Hypothalamus (tissue), 51 donors: ENCODE measurements at places on chromosomes 4 and X.
A peak's percentile ranks its signal among the peaks of the same experiment; 100 is the strongest.

DNA sequence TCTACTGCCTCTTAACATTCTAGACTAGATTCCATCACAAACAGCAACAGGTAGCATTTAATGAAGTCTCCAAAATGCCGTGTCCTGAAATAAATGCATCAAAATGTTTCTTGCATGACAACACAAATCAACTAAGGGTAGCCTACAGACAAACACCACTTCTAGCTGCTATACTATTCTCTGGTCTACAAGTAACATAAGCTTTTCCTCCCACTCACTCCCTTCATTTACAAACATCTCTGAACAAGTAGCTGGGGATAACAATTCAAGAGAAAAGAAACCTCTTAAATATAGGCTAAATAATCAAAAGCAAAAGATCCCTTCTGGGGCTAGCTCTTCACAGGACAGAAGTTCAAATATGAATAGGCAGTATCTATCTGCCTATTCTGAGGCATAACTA, 20.8 kb downstream of the PPP3CA start:
- DNase-seq = no peak

DNA sequence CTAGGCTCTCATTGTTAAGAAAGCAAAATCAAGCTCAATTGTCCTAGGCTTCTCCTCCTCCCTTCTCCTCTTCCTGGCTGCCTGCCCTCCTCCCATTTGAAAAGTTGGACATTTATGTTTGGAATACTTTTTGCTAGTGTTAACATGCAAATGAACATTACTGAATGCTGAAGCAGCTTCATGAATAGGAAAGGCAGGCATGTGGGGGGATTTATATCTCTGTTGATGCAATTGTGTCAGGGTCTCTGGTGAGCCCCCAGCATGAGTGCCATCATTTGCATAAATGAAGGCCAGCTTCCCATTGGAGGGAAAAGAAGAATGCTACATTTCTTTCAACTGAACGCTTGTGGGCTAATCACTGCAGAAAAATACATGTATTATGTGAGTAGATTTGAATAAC, 160.1 kb upstream of the NDST3 start:
- no peak for DNase-seq

DNA sequence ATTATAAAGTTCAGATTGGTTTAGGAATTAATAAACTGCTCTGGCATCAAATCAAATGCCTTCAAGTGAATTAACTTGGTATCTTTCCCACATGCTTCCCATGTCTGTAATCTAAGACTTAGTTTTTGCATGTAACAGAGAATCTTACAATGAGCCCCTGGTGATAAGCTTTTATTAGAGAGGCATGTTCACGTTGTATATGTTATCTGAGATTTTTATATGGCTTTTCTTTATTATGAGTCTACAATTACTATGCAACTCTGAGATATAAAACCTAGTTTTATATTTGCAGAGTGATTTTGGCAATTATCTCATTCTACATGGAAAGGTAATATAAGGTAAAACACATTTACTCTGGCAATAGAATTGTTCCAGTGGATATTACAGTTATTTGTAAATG, 1578.4 kb upstream of the IGFBP7 start:
- DNase-seq = no peak

GRCh38 chr4:2483237-2483636, 14.3 kb downstream of the RNF4 start:
- no peak for DNase-seq

GRCh38 chrX:107626481-107626880, 1.8 kb upstream of the PRPS1 start:
- no peak for DNase-seq

- DNase-seq = no peak
Observed at GRCh38 chrX:53831662-53832635, 145.4 kb upstream of the HUWE1 start.

DNA sequence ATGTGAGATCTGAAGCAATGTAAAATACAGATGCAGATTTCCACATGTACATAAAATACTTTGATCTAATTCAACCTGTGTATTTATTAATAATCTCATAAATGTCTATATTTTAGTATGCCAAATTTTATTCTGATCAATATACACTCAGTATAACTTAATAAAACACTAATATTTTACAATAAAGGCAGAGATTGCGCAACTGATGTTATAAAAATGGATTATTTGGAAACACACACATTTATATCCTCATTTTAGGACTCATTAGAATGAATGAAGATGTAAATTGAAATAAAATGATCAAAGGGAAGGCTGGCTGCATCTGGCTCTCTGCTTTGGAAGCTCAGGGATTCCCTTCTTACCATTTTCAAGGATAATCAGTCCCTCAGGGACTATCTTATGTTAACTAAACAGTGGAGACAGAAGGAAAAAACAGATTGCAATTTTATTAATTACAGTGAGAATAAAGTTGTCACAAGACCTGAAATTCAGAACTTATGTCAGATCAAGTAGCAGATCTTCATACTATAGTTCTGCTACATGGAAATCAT, 900.9 kb upstream of the EPHA5 start:
- no peak for DNase-seq

DNA sequence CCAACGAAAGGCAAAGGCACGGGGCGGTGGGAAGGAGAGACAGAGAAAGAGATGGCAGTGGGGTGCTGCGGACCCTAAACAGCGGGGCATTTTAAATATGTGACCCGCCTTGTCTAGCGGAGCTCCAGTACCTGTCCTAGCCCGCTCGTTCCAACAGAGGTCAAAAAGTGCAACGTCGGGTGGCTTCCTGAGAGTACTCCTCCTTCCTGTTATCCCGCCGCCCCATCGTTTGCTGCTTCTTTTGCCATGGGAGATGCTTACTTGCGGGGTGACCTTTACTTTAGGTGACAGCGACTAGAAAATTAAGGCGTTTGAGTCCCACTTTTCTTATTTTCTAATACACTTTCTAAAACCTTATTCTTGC, 735 bp downstream of the NRK start:
- DNase-seq = no peak

DNA sequence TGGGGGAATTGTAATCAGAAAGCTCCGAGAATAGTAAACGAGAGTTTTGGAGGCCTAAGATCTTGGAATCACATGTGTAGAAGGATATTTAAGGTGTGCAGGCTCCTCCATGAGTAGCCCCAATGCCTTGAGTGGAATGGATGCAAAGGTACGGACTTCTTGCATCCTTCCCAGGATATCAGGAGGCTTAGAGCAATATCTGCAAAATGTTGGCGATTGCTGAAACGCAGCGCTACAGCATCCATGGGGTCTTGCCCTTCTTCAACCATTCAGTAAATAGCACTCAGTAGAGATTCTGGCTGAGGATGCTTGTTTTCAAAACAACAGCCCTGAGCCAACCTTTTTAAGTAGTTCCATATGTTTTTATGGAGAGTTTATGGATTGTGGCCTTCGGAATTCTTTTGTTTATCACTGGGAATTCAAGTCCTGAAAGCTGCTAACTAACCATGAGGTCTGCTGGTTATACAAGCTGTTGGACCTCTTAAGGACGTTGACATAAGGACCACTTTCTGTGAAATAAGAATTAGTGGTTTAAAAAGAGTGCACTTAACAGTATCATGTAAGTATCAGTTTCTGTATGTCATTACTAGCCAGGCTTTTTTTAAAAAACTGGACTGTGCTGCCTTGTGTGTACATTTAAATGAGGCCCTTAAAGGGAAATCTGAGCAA, 228.8 kb upstream of the PGRMC2 start:
- no peak for DNase-seq

- no peak for DNase-seq
Observed at GRCh38 chrX:113980953-113981352, 602.9 kb upstream of the HTR2C start.

DNA sequence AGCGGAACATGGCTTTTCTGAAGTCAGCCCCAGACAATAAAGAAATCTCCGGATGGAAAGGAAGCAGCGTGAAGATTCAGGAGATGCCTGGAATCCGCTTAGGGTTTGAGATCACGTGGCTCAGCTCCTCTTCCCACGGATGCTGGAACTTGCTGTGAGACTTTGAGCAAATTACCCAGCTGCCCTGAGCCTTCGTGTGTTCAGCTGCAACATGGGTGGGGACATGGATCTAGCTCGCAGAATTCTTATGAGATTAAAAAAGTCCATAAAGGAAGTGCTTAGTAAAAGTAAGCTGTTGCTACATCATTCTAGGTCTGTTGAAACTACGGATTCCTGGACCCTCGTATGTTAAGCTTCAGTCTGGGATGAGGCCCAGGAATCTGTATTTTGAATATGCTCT, 55.7 kb upstream of the STIM2 start:
- DNase-seq = no peak

GRCh38 chrX:77426811-77427210, 20.4 kb upstream of the FGF16 start:
- no peak for DNase-seq

GRCh38 chrX:14266705-14267104, 237.0 kb upstream of the GEMIN8 start:
- no peak for DNase-seq

DNA sequence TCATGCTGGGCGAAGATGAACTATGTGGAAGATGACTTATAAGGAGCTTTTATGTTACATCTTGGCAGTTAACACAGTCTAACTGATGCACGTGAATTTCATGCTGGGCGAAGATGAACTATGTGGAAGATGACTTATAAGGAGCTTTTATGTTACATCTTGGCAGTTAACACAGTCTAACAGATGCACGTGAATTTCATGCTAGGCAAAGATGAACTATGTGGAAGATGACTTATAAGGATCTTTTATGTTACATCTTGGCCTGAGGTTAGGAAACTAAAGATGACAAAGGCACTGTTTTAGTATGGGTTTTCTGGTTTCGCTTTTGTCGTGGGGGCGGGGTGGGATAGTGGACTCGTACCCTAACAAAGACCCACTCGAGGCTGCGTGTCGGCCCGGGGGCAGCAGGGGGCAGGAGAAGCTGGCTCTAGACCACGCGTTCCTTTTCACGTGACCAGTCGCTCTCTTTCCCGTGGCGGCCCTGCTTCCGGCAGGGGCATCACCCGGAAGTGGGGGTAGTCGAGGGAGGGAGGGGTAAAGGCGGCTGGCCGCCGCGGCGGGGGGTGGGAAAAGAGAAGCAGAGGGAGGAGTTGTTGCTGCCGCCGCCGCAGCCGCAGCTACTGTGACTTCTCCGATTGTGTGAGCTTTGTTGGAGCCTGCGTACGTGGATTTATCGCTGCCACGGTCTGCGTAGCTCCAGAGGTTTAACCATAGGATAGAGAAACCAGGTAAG, at the start of gene ATP7A:
TSS of gene ATP7A (plus strand) at position 586 of the 733 bp plus-strand sequence. CDS start 60,949 bp downstream, outside the sequence.
- peak; percentile 82 for DNase-seq

- no peak for DNase-seq
Observed at GRCh38 chr4:39062770-39063097, 702 bp downstream of the KLHL5 start.

- DNase-seq = no peak
Observed at GRCh38 chr4:68797618-68798017, 18.2 kb upstream of the UGT2B10 start.

DNA sequence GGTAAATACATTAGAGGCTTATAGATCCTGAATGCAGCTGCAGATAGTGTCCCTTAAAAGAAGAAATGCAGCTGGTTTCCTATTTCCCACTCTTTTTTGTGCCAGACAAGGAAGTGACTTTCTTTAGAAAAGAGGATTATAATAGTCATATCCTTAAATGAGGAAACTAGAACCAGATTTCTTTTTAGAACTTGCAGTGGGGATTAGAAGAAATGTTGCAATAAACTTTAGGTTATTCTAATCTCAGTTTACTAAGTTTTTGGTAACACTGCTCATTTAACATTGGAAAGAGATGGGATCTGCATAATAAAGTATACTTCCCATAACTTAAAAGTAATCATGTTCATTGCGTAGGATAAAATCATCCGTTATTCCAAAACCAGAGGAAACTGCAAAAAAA, 101.9 kb downstream of the SLIT2 start:
- DNase-seq = no peak

GRCh38 chr4:40265910-40266274, 69.1 kb downstream of the RHOH start:
- no peak for DNase-seq
